ENCODE measurements at places on chromosomes 5 and 9.

- no peak for DNase-seq
These were observed 106.0 kb upstream of the KIF2A start for GRCh38 chr5:62199792-62200716.

GRCh38 chr5:82799361-82800077, 277.7 kb downstream of the TMEM167A start:
- DNase-seq, result no peak

- no peak for DNase-seq
These were observed 89.1 kb downstream of the STK10 start for GRCh38 chr5:172098883-172099282.

- DNase-seq, result no peak
These were observed 65.9 kb downstream of the DEPDC1B start for GRCh38 chr5:60634051-60634450.

- no peak for DNase-seq
These were observed 200.4 kb upstream of the SLC24A2 start for GRCh38 chr9:19989213-19989612.

DNA sequence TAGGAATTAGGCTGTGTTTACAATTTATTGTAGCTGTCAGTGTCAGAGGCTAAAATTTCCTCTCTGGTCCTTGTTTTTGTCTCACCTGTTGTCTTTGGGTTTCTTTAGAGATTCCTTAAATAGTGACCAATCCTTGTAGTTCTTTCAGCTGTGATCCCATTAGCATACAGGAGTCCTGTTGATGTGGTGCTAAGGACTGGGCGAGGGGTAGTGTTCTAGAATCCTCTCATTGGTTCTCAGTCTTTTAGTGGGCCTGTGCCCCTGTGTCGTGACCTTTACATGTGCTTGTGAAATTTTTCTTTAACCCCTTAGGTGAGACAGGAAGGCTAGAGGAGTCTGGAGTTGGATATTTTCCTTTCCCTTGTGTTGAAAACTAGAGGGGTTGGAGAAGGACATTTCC, 51.2 kb downstream of the ZNF618 start:
- no peak for DNase-seq

- DNase-seq, result no peak
These were observed 548 bp downstream of the CEP120 start for GRCh38 chr5:123422433-123423277.

- no peak for DNase-seq
These were observed 17.3 kb downstream of the VCAN start for GRCh38 chr5:83488821-83489220.

DNA sequence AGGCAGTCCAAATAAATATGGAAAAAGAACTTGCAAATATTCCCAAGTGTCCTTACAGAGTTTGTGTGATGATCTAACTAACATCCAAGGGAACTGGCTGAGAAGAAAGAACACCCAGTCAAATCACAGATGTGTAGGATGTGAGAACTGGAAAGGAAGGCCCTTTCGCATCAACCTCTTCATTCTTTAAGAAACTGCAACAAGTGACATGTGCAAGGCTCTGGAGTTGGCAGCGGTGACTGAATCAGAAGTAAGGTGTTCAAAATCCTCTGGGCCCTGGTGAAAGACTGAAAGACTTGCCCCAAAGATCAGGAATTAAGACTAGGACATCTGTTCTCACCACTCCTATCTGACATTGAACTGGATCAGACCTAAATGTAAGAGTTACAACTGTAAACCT, 88.7 kb downstream of the RAPGEF1 start:
- DNase-seq, result no peak

DNA sequence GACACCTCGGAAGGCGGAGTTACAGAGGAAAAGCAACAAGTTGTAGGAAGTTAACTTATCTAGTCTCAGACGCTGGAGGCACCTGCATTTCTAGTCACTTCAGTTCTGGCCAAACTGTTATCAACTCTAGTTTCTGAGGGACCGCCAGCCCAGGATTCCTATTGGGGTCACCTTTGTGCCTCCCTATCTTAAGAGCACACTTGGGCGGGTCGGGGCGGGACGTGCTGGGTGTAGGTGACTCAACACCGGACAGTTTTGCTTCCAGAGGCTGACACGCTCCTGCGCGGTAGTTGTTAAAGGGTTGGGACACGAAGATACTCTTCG, 679 bp upstream of the KDM4C start:
- no peak for DNase-seq
